ENCODE measurements at places on chromosomes 6 and 20.

DNA sequence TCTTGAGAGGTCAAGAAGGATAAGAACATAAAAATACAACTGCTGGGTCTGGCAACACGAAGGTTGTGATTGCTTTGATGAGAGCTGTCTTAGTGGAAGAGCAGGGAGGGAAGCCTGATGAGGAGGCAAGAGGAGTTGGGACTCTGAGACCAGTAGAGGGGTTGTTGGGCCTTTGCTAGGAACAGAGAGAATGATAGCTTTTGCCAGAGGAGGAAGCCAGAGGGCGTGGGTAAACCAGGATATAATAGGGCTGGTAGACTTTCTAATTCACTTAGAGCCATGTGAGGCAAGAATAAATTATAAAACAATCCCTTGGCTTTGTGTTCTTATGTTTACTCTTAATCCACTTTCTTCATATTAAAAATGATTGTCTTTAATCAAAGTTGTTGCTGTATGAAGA, 78.6 kb downstream of the RCAN2 start:
- DNase-seq: no peak

DNA sequence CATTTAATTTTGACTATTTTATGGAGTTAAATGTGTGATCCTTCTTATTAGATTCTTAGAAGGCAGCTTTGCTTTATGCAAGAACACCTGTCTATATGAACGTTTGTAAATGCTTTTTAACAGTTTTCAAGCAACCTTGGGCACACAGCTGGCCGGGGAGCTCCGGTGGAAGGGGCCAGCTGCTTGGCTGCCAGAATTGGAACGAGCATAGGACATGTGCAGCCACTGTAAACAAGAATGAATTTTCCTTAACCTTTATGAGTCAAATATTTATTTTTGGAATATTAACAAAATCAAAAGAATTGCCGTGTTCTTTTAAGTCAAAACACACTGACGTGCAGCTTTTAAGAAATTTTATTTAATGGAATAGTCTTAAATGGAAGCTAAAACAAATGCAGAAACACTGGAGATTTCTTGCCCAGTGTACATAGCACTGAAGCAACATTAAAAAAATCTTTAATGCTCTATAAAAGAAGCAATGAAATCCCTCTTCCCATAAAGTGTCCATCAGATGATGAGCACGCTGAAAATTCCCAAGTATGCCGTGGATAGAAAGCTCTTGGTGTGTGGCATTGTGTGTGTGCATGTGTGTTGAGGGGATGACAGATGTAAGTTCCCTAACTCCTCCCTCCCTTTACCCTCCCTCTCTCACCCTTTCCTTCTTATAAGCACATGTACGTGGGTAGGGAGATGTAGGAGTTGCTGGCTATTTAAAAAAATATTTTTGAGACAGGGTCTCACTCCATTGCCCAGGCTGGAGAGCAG, 208.9 kb upstream of the EXOC2 start:
- no peak for DNase-seq

DNA sequence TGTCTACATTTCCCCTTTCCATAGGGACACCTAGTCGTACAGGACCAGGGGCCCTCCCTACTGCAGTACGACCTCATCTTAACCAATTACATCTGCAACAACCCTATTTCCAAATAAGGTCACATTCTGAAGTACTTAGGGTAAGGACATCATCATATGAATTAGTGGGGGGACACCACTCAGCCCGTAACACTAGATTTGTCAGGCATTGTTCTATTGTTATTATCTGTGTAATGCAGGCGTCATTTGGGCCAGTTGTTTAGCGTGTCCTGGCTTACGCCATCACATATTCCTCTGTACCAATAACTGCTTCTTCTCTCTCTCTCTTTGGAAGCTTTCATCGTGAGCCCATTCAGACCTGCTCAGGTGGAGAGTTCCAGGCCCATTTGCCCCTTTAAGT, 89.3 kb downstream of the CAP2 start:
- no peak for DNase-seq

DNA sequence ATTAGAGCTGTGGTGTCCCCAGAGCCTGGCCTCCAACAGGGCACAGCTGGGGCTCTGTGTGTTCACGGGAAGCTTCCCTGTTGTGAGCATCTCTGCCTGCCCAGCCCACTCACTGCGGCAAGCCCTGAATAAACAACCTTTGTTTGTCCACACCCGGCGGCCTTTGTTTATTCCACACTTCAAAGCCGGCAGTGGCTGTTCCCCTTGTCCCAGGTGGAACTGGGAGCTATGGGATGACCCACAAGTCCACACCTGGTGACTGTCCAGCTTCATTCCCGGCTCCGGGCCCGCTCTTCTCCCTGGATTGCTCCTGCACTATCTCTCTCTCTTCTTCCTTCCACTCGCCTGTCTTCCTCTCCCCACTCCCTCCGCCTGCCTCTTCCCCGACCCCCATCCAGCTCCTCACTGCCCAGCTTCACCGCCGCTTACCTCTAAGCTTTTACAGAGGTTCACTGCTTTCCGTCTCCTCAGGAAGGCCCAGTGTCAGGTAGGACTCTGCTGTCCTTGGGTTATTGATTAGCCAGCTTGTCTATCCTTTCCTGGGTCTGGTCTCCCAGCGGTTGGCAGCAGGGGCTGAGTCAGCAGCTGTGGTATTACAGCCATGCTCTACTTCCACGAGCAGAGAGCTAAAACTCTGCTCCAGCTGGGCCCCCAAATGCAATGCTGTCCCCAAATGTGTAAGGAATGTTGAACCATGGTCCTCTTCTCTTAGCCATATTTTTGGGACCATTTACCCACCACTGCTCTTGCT, 17.8 kb downstream of the DACT2 start:
- no peak for DNase-seq

- no peak for DNase-seq
Observed at GRCh38 chr6:36853325-36853724, 14.1 kb upstream of the CPNE5 start.

DNA sequence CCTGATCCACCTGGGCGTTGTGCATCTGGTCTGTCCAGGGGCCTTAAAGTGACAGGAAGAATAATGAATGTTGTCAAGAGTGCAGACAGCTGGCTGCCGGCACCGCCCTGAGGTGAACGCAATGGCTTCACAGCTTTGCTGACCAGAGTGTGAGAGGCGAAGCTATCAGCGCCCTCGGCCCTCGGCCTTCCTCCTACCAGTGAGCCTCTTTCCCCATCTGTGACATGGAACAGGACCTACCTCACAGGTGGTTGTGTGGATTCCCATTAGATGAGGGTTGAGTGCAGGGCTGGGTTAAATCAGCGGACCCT, 54.8 kb downstream of the CTCFL start:
- no peak for DNase-seq

DNA sequence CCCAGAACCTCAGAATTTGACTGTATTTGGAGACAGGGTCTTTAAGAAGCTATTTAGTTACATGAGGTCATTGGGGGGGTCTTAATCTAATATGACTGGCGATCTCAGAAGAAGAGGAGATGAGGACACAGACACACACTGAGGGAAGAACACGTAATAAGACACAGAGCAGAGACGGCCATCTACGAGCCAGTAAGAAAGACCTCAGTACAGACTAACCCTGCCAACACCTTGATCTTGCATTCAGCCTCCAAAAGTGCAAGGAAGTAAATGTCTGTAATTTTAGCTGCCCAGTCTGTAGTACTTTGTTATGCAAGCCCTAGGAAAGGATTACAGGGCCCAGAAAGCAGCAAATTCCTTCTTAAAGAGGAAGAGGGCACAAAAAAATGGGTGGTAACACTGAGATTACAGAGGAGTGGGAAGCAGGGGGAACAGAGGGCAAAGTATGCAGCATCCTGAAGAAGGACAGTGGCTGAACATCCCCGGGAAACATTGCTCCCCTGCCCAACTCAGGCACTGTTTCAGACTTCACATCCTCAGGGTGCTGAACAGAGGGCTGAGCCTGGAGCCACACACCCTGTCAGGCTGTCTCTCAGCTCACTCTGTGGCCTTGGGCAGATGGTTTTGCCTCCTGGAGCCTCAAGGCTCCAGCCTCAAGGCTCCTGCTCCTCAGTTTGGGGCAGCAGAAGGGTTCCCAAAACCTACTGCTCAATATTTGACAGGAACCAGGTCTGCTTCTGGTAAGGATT, 27.9 kb upstream of the SIRPG start:
- no peak for DNase-seq

GRCh38 chr6:4848382-4849068, 72.3 kb downstream of the CDYL start:
- DNase-seq: no peak

DNA sequence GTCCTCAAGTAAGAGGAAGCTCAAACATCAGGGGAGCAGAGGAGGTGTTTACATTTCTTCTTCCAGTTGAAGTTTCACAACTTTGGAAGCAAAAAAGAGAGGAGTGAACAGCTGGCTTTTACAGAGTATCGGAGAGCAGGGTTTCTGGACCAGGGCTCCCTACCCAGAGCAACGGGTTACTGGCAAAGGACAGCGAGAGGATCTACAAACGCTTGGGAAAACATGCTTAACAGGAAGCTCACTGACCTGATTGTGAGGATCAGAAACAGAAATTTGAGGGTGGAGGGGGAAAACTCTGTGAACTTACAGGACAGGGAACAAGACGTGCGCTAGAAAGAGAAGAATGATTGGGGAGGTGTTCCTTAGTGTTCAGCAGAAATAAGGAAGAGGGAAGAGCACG, 85.7 kb upstream of the TAB2 start:
- DNase-seq: no peak

GRCh38 chr6:84072442-84072997, 38.9 kb downstream of the MRAP2 start:
- no peak for DNase-seq

DNA sequence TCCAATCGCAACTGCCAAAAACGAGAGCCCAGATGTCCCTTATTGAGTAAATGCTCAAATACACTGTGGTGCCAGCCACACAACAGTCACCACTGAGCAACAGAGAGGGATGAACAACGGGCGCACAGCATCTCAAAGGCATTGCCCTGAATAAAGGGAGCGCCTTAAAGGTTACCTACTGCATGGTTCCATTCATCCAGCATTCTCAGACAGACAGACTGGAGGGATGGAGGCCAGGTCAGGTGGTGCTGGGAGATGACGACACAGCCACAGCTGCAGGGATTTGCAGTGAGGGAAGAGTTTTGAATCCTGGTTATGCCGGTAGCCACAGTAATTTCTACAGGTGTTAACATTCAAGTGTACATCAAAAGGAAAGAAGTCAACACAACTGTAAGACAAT, 615.5 kb upstream of the AGPAT4 start:
- no peak for DNase-seq

DNA sequence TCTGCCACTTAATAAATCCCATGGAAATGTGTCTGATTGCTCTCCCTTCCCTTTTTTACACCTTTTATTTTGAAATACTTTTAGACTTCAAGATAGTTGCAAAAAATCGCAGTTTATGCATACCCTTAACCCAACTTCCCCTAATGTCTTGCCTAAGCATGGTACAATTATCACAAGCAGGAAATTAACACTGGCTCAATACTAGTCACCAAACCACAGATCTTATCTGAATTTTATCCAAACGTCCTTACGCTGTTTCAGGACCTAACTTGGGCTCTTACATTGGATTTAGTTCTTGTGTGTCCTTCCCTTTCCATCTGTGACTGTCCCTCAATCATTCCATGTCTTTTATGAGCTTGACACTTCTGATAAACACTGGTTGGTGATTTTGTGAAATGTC, 146.3 kb downstream of the ZNF217 start:
- no peak for DNase-seq

DNA sequence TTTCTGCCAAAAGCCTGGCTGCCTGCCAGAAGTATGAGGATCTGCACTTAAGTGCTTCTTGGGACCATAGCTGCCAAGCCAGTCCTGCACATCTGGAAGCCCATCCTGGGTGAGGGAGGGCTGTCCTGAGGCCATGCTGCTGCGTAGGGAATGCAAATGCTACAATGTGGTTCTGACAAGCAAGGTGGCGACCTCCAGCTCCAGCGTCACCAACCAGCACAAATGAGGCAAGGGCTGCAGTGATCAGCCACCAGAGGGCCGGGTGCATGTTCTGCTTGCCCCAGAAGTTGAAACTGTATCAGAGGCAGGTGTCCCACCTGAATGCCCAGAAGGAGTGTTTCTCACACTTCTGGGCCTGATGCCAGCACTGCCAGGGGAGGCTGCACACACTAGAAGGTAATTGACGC, 99.1 kb upstream of the KCNQ5 start:
- peak; percentile 4 for DNase-seq

GRCh38 chr6:143370812-143371370, 79.6 kb downstream of the ADAT2 start:
- no peak for DNase-seq

DNA sequence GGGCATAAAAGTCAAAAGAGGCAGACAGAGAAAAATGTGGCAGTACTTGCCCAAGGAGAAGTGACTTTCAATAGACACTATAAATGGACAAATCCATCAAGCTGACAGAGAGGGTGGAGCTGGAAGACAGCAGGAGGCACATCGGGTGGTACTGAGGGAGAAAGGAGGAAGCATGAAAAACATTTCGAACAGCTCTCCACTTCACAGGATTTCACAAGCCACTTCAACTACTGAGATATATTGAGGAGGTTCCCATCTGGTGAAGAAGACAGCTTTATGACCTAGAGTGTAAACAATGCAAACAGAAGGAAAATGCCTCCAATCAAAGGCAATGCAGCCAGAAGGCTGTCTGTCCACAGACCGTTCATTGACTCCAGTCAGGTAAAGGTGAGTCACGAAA, 259.4 kb upstream of the ECI2 start:
- DNase-seq: no peak

DNA sequence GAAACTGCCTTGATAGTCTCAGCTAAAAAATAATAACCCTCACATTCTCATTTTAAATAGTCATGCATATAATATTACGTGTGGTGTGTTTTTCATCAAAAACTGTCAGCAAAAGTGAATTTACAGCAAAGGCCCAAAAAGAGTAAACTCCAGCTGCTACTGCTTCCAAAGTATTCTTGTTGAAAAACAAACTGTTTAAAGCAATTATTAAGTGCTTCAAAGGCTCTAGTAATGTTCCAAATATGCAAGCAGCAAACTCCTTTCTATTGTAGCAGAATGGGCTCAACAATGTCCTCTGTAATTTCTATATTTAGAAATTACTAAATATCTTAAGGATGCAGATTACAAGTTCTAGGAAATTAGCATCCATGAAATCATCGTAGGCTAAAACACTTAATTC, 280.0 kb upstream of the TBX18 start:
- DNase-seq: no peak

GRCh38 chr6:56955171-56956155, 556 bp downstream of the BEND6 start:
- DNase-seq: peak; percentile 24

DNA sequence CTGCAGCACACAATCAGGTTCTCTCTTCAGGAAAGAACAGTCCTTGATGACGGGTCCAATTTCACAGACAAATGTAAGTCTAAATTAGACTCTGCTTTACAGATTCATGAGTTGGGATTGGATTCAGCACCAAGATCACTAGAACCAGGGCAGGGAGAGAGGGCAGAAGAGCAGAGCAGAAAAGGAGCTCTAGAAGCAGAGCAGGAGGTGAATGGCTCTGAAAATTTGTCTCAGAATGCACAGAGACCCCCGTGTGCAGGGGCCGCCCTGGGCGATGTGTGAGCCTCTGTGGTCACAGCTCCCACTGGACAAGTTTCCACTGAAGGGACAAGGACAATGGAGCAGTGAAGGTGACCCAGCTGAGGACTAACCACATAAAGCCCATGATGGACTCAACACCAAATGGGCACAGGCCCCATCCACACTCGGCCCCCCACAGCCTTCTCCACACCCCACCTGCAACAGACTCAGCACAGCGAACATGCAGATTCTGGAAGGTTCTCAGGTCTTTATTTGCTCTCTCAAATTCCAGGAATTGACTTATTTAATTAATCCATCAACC, 3.5 kb downstream of the HLA-B start:
- no peak for DNase-seq

All from activated CD4-positive, alpha-beta T cell treated with anti-CD3 and anti-CD28 coated beads for 24 hours (primary cell).